GM10248 (cell line): ENCODE measurements at places on chromosomes 2 and 18.

GRCh38 chr2:23330214-23330613 lies 54.8 kb upstream of the KLHL29 start:
- peak; percentile 29 for DNase-seq

DNA sequence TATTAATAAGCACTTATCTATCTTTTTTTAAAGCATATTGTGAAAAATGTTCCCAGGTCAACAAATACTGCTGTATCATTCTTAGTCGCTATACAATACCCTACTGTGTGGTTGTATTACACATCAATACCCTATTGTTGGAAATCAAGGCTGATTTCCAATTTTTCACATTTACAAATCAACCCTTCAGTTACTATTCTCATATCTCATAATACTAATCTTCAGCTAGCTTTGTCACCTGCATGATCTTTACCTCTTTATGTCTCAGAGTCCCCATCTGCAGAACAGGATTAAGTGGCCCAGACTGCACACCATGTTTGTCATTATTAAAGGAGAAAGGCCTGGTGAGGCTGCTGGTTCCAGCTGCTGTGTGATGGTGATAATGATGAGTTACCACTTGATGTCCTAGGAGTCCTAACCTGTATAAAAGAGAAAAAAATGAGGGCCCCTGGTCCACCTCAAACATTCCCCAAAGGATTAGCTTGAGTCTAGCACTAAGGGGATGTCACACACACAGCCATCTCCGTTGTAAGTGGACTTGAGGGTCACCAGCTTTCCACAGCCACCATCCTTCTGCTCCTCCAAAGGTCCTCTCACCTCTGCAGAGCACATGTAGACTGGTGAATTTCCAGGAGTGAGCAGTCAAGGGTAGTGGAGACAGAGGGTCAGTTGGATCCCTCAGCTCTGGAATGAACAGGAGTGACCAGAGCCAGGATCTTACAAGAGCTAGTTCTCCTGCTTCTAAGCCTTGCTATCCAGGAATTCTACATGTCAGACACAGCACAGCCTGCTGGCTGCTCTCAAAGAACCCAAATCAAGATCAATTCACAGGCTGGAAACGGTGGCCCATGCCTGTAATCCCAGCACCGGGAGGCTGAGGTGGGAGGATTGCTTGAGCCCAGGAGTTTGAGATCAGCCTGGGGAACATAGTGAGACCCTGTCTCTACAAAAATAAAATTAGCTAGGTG lies 36.0 kb upstream of the BIN1 start:
- DNase-seq = no peak

- no peak for DNase-seq
Measured at GRCh38 chr2:3956892-3957291, 253.5 kb downstream of the DCDC2C start.

- DNase-seq = no peak
Measured at GRCh38 chr2:7288484-7288883, 371.3 kb downstream of the RNF144A start.

GRCh38 chr2:26477911-26478253 lies at the start of gene OTOF:
TSS of gene OTOF (minus strand) at chr2:26478124.
- DNase-seq = no peak

DNA sequence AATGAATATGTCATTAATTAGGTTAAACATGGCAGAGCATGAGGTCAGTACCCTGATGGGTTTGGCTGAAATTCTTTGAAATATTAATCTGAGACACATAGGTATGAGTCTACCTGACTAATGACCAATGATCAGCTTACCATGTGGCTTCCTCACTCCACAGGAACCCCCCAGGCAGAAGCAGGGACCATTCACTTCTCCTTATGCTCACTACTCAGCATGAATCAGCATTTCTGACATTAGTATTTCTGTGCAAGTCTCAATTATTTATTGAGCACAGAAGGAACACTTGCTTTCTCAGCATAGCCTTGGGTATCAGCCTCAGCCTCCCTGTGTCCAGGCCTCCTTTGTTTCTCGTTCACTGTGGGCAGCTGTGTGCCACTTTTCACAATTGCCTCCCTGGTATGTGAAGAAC lies 9.3 kb upstream of the KCNE4 start:
- no peak for DNase-seq

GRCh38 chr2:115248066-115248465 lies 805.6 kb downstream of the DPP10 start:
- no peak for DNase-seq

- DNase-seq = no peak
Measured at GRCh38 chr2:143764706-143765105, 635.5 kb downstream of the ARHGAP15 start.

- DNase-seq = no peak
Measured at GRCh38 chr2:154067124-154067523, 195.4 kb downstream of the GALNT13 start.

DNA sequence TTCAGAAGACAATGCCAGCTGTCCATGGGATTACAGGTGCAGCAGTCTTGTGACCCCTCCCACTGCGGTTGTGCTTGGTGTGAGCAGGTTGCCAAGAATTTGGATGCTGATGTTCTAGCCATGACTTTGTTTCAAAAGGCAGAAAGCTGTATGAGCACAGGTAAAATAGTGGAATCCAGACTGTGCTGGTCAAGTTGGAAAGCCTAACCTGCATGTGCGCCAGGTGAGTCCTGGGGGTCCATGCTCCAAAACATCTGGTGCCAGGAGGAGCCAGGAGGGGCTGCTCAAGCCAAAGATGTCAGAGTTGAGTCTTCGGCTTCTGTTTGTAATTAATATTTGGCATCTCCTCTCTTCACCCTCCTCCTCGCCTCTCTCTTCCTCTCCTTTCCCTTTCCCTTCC lies 330.1 kb downstream of the MYCN start:
- DNase-seq = no peak

GRCh38 chr18:54736981-54737380 lies 91.3 kb upstream of the RAB27B start:
- no peak for DNase-seq

DNA sequence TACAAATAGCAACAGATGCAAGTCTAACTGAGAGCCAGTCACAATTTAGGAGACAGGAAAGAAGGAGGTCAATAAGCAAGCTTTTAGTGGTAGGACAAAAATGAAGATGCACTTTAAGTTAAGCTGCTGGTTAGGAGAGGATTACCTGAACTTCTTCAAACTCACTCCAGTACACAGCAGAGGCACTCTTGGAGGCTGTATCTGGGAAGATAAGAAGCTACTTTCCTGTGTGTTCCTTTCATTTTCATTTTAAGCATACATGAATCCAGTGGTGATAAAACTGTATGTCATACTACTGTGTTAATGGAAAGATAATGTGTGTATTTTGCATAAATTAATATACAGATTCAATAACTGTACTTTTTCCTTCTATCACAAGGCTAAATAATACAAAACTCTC lies 49.6 kb downstream of the HYCC2 start:
- DNase-seq = no peak

- DNase-seq = no peak
Measured at GRCh38 chr2:223283771-223284170, 231.8 kb downstream of the KCNE4 start.

DNA sequence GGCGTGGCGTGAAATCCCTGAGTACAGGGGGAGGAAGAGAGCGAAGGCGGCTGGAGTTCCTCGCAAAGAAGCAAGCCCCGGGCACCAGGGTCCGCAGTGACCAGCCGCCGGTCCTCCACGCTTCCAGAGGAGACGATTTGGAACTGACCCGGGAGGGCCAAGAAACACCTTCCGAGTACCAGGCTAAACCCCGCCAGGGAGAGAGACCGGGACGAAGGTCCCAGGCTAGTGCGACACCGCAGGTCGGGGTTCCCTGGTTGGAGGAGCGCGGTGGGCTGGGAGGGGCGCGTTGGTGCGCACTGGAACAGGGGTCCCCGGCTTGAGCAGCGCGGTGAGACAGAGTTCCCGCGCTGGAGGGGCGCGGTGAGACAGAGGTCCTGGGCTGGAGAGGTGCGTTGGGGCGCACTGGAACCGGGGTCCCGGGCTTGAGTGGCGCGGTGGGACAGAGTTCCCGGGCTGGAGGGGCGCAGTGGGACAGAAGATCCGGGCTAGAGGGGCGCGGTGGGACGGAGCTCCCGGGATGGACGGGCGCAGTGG lies 901 bp downstream of the WDFY1 start:
- no peak for DNase-seq

GRCh38 chr2:223797037-223797436 lies 40.3 kb downstream of the AP1S3 start:
- DNase-seq = no peak

- DNase-seq = no peak
Measured at GRCh38 chr2:40483549-40484243, 31.8 kb upstream of the SLC8A1 start.

GRCh38 chr18:60599267-60599666 lies 226.7 kb upstream of the MC4R start:
- DNase-seq = peak; percentile 10

DNA sequence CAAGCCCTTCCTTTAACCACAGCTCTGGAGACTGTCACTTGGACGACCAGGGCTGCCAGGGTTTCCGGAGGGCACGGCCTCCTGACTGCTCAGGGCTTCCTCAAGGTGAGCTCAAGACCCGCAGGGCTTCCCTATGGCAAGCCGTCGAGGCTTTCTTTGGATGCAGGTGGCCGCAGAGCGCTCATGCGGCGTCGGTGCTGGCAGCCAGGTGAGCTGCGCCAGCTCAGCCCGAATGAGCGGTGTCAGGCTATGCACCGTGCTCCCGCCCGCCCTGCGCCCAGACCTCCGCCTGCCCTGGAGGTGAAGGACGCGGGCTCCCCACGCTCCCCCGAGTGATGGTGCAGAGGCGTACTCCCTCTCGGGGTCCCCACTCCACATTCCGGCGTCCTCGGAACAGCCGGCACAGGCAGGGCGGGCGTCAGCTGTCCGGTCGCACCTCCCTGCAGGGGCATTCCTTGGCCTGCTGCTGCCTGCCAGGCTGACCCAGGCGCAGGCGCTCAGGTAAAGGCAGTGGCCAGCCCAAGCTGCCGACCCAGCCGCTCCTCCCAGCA lies 20.8 kb upstream of the TUBB6 start:
- no peak for DNase-seq

DNA sequence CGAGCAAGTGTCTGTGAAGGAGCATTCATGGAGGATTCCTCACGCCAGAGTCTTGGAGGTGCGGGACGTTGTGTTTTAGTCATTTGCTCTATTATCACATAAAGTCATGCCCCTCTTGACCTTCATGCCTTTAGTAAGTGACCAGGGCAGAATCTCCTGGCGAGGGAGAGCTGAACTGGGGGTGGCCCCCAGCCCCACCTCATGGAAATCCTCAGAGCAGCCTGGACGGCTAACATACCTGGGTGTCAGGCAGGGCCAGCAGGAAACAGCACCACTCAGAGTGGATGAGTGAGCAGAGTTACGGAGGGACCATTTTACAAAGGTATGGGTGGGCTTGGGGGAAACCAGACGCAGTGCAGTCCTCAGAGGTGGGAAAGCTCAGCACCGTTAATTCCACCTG lies 56.1 kb downstream of the MCFD2 start:
- no peak for DNase-seq

DNA sequence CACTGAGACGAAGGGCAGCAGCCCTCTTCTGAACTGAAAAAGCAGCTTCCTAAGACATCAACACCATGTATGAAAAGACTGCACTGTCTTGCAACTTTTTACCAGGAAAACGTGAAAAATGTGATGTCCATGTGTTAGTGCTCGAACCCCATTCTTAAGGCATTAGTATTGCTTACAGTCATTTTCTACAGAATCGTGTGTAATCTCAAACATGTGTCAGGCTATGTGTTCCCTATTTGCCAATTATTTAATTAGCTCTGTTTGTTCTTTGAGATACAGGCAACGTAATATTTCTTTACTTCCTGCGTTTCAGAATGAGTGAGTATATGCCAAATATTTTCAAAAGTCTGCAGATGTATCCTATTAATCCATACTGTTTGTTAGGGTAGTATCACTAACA lies 307.7 kb upstream of the CCDC68 start:
- DNase-seq = no peak

GRCh38 chr18:22932885-22933205 lies 283 bp upstream of the RBBP8 start:
- DNase-seq = no peak

- no peak for DNase-seq
Measured at GRCh38 chr2:207860685-207861084, 91.0 kb upstream of the FZD5 start.
